ENCODE measurements at places on chromosomes 1 and 21.

DNA sequence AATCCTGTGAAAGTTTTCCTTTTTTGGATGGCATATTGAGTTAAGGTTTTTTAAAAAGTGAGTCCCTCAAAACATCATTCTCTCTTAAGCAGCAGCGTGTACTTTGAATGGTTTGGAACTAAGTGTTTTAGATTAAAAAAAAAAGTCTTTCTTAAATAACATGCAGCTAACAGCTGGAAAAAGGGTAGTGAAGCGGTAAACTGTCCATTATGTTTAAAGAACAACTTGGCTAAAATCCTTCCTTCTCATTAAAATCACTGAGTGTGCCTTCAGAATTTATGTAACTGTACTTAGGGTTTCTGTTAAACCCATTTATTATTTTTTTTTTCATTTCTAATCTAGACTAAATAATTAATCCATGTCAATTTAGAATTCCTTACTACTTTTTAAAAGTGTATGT, 254.2 kb upstream of the ADAMTS5 start:
- DNase-seq = no peak

- DNase-seq = peak; percentile 41
Measured at GRCh38 chr1:111596499-111596898, 23.1 kb upstream of the RAP1A start.

- DNase-seq = no peak
Measured at GRCh38 chr1:205596876-205597275, 34.9 kb downstream of the ELK4 start.

DNA sequence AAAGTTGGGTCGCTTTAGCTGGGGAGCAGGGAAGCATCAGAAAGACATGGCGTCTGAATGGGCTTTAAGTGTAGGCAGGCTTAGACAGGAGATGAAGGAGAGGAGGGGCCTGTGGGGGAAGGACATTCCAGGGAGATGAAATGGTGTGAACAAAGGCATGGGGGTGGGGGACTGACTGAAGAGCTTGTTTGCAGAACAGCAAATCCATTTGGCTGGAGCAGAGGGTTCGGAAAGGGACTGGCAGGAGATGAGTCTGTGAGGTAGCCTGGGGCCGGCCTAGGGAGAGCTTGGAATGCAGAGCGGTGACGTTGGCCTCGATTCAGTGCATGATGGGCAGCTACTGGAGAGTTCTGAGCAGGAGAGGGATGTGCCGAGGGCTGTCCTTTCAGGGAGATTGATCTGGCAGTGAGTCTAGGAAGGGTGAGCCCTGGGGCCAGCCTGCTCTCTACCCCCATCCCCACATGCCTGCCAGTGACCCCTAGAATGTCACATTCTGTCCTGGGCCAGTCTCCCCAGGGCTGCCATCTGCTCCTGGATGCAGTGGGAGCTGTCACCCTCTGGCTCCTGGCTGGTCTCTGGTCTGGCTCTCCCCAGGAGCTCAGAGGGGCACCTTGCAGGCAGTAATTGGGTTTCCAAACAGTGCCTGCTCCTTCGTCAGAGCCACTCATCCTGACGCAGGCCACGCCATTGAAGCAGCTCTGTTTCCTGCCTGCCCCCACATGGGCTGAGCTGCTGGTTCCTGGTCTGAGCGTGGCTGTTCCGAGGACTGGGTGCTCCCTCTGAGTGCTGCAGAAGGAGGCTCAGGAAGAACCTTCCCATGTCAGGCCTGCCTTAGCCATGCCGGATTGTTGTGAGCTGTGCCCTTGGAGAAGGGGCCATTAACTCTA, 22.3 kb upstream of the TMEM222 start:
- no peak for DNase-seq

DNA sequence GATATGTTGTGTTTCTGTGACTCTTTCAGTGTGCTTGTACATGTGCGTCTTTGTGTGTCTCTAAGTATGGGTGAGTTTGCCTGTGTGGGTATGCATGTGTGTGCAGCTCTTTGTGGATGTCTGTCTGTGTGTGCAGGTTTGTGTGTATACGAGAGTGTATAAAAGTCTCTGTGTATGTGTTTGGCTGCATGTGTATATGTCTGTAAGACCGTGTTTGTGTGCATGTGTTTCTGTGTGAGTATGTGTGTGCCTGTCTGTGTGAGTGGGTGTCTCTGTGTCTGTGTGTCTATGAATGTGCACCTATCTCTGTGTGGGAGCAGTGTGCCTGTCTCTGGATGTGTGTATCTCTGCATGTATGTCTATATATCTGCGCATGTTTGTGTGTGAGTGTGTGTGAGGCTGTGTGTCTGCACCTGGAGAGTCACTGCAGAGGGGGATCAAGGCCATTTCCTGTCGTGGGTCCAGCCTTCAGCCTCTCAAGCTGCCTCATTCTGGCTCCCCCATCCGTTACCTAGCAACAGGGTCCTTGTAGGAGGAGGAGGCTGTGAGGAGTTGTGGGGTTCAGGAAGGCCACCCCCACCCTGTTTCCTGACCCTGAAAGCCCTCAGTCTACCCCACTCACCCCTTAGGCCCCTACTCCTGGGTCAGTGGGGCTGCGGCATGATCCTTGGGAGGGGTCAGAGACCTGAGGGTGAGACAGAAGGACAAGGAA, 10.4 kb downstream of the FGR start:
- DNase-seq = no peak

DNA sequence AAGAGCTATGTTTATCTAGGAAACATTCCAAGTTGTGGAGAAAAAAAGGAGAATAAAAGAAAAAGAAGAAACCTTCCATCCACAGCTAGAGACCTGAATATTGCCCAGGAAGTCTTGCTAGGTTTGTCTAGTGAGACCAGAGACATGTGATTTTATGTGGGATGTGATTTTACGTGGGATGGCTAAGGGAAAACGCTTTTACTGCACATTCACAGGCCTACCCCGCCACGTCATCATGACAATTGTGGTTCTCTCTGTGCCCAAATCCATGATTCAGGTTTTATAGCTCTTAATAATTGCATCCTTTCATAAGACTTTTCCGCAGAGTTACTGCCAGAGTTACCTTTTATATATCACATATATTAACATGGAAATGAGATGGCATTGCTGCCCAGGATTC, 86.4 kb upstream of the SSX2IP start:
- DNase-seq = no peak

- DNase-seq = no peak
Measured at GRCh38 chr1:222454186-222454585, 93.7 kb downstream of the HHIPL2 start.

- no peak for DNase-seq
Measured at GRCh38 chr1:54297596-54298283, 97.8 kb downstream of the MRPL37 start.

DNA sequence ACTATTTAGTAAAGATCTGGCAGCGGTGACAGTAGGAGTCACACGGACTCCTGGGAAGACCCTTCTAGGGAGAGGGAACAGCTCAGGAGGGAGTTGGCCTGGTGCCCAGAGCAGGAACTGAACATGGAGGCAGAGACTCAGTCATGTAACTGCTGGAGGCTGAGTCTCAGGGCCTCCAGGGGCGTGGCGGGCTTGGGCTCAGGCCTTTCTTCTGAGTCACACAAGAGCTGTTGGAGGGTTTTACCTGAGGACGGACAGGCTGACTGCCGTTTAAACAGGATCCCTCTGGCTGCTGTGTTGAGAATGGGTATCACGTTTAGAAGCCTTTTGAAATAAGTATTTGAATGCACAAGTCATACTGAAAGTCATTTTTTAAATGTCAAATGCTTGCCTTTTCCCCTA, 7.2 kb upstream of the ETS2 start:
- DNase-seq = no peak

DNA sequence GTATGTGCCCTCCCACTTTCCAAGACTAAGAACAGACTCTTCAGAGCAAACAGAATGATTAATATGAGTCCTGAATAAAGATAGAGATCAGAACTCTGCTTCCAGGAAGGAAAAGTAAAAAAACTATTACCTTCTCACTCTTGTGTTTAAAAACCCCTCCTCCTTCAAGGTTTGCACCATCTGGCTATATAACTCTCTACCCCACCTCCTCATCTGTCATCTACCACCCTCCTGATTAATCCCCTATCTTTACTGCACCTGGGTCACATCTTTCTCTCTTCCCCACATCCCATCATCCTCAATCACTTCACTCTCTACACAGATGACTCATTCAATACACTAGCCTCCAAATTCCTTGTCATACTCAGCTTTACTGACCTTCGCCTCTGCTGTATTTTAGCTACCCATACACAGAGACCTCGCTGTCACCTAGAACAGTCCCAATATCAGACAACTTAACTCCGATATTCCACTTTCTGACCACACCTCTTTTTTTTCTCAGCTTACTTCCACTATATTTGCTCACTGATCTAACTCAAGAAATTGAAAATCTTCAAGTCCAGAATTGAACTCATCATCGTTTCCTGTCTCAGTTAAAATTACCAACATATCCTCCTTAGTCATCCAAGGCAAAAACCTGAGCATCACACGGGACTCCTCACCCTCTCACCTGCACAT, 3.7 kb downstream of the SCMH1 start:
- no peak for DNase-seq

All from stimulated activated CD8-positive, alpha-beta memory T cell treated with anti-CD3 and anti-CD28 coated beads, Interleukin-2, amount 100 ng/mL, for 1 hour (primary cell).